ENCODE measurements at places on chromosomes 6 and 20.

DNA sequence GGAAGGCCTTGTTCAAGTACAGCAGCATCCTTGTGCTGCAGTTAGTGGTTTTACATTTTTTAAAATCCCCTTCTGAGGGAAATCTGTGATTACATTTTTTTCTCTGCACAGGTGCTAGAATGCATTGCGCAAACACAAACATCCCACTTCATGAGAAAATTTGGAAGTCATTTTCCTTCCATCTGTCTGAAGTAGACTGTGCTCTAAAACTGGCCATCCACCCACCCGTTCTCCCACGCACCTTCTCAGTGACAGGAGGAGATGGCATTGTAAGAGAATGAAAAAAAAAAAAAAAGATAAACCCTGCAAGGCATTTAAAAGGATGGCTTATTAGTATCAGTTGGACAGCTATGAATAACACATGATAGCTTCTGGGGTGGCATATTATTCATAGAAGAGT is 65.0 kb downstream of the SOBP start:
- no peaks in the 10 kb centered on the region for H3K36me3 ChIP-seq
- H3K4me1 ChIP-seq: peaks cover 12% of the 10 kb centered on the region
- H3K27me3 ChIP-seq: no peaks in the 10 kb centered on the region
- DNase-seq: no peak

GRCh38 chr6:44117397-44118128 is 9.7 kb downstream of the MRPL14 start:
- peaks cover 6% of the 10 kb centered on the region for H3K4me1 ChIP-seq
- H3K27ac ChIP-seq: no peak overlapping the region
- no peak overlapping the region for H3K4me3 ChIP-seq
- no peaks in the 10 kb centered on the region for H3K27me3 ChIP-seq
- DNase-seq: no peak

- no peak for DNase-seq
- H3K4me1 ChIP-seq: no peaks in the 10 kb centered on the region
- H3K27ac ChIP-seq: no peak overlapping the region
- no peaks in the 10 kb centered on the region for H3K27me3 ChIP-seq
- no peak overlapping the region for H3K4me3 ChIP-seq
- no peaks in the 10 kb centered on the region for H3K36me3 ChIP-seq
Observed at GRCh38 chr6:39330057-39330456, 7.6 kb upstream of the KCNK16 start.

- H3K4me3 ChIP-seq: no peak overlapping the region
- no peak overlapping the region for H3K27ac ChIP-seq
- H3K4me1 ChIP-seq: no peaks in the 10 kb centered on the region
- DNase-seq: no peak
Observed at GRCh38 chr6:71967436-71967835, 81.1 kb downstream of the RIMS1 start.

DNA sequence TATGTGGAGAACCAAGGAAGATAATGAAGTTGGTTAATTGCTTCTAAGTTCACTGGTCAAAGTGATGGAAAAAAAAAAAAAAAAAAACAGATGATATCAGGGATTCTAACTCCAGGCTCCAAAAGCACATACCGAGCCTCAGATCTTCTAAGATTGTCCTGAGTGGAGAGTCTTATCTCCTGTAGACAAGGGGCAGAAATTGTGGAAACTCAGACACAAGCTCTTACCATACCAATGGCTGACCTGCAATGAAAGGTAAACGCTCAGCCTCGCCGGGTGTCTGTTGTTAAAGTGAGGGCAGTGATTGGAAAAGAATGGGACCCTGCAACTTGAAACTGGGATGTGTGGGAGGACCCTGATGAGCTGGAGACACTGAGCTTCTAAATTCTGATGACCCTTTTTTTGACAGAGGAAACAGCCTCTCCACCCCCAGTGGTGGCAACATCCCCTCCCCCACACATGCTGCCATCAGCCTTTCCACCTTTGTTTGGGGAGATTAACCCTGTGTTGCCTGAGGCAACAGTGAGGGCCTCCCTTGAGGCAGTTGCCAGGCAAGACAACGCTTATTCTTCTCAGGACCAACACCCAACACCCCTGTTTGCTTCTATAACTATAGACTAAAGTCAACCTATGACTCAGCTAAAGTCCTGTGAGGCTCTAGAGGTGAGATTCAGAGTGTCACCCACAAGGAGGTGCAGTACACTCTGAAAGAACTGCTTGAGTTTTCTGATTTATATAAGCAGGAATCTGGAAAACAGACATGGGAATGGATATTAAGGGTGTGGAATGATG is 154.0 kb downstream of the THBS2 start:
- no peaks in the 10 kb centered on the region for H3K27me3 ChIP-seq
- peaks cover 13% of the 10 kb centered on the region for H3K4me1 ChIP-seq
- no peaks in the 10 kb centered on the region for H3K36me3 ChIP-seq
- no peak for DNase-seq
- no peak overlapping the region for H3K4me3 ChIP-seq

GRCh38 chr6:151081656-151082055 is 158.1 kb upstream of the AKAP12 start:
- H3K36me3 ChIP-seq: peaks cover 5% of the 10 kb centered on the region
- no peak overlapping the region for H3K4me3 ChIP-seq
- no peaks in the 10 kb centered on the region for H3K27me3 ChIP-seq
- H3K4me1 ChIP-seq: peaks cover 3% of the 10 kb centered on the region
- no peak overlapping the region for H3K27ac ChIP-seq

- H3K27ac ChIP-seq: no peak overlapping the region
- H3K36me3 ChIP-seq: no peaks in the 10 kb centered on the region
- H3K27me3 ChIP-seq: no peaks in the 10 kb centered on the region
- no peak for DNase-seq
- H3K4me3 ChIP-seq: no peak overlapping the region
Observed at GRCh38 chr6:138645976-138646640, 127.5 kb upstream of the CCDC28A start.

DNA sequence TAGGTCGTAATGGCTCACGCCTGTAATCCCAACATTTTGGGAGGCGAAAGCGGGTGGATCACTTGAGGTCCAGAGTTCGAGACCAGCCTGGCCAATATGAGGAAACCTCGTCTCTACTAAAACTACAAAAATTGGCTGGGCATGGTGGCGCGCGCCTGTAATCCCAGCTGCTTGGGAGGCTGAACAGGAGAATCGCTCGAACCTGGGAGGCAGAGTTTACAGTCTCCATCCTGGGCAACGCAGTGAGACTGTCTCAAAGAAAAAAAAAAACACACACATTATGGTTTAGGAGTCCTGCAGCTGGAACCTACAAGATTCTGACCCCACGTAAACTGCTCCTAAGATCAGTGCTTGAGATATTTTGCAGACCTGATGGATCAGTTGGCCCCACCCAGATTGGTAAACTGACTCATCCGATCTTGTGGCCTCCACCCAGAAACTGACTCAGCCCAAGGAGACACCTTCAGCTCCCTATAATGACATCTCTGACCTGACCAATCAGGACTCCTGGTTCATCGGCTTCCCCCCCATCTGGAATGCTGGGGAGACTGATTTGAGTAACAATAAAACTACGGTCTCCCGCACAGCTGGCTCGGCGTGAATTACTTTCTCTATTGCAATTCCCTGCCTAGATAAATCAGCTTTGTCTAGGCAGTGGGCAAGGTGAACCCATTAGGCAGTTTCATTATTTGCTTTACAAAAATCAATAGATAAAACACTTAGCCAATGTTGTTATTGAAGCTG is 96.2 kb upstream of the BTN3A2 start:
- DNase-seq: peak; percentile 59
- peaks cover 6% of the 10 kb centered on the region for H3K4me1 ChIP-seq
- H3K27me3 ChIP-seq: no peaks in the 10 kb centered on the region

DNA sequence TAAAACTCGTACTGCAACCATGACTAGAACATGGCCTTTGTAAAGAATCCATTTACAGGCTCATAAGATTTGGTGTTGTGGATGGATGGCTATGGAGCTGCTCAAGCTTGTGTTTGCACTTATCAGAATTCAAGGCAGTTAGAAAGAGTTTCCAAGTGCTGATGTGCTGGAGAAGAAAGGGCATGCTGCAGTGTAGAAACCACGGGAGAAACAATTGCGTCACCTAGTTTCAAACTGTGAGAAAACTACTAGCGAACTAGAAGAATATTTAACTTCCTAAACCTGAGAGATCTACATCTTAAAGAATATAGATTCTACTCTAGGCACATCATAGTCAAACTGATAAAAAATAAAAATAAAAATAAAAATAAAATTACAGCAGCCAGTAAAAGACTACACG is 116.2 kb downstream of the SGK1 start:
- no peak overlapping the region for H3K27ac ChIP-seq
- H3K4me3 ChIP-seq: no peak overlapping the region
- no peaks in the 10 kb centered on the region for H3K27me3 ChIP-seq
- no peaks in the 10 kb centered on the region for H3K36me3 ChIP-seq

- H3K4me3 ChIP-seq: peak overlapping the region; percentile 73
- DNase-seq: no peak
Observed at GRCh38 chr6:10589429-10589727, 68.2 kb downstream of the GCNT2 start.

- no peak for DNase-seq
- no peak overlapping the region for H3K27ac ChIP-seq
- no peak overlapping the region for H3K4me3 ChIP-seq
- H3K4me1 ChIP-seq: no peaks in the 10 kb centered on the region
- H3K27me3 ChIP-seq: no peaks in the 10 kb centered on the region
Observed at GRCh38 chr6:17884498-17885478, 102.6 kb downstream of the KIF13A start.

- H3K27me3 ChIP-seq: no peaks in the 10 kb centered on the region
- no peaks in the 10 kb centered on the region for H3K36me3 ChIP-seq
- no peak for DNase-seq
- H3K4me3 ChIP-seq: no peak overlapping the region
- H3K4me1 ChIP-seq: peaks cover 7% of the 10 kb centered on the region
- H3K27ac ChIP-seq: no peak overlapping the region
Observed at GRCh38 chr6:139763468-139764210, 389.2 kb upstream of the CITED2 start.
